IPS DF 6.9 (cell line): ENCODE measurements at places on chromosomes 12 and 14.

GRCh38 chr14:92469515-92469914 lies 44.1 kb upstream of the RIN3 start:
- no peaks in the 10 kb centered on the region for H3K27me3 ChIP-seq
- H3K27ac ChIP-seq = no peak overlapping the region
- H3K36me3 ChIP-seq = no peaks in the 10 kb centered on the region
- H3K4me1 ChIP-seq = peaks cover 5% of the 10 kb centered on the region
- DNase-seq = no peak

- no peaks in the 10 kb centered on the region for H3K27me3 ChIP-seq
- H3K27ac ChIP-seq = no peak overlapping the region
- H3K4me3 ChIP-seq = no peak overlapping the region
- H3K4me1 ChIP-seq = peaks cover 14% of the 10 kb centered on the region
Measured at GRCh38 chr14:104871145-104871655, 6.1 kb downstream of the CEP170B start.

DNA sequence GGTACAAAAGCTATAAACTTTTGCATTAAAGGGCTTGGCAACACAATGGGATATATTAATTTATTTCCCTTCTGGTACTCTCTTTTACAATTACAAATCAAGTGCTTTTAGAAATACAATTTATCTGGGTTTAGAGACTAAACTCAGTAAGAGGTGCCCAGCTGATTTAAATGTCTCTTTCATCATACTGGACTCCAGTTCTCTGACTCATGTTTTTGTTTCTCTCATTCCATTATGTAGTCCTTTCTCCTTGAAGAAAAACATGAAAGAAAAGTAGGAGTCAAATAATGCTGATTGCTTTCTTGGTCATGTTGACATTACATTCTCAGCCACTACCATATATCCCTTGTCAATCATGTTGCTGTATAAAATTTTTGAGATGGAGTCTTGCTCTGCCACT lies 36.3 kb upstream of the CFL2 start:
- H3K27ac ChIP-seq = no peak overlapping the region
- no peak for DNase-seq
- no peaks in the 10 kb centered on the region for H3K36me3 ChIP-seq
- H3K27me3 ChIP-seq = no peaks in the 10 kb centered on the region

DNA sequence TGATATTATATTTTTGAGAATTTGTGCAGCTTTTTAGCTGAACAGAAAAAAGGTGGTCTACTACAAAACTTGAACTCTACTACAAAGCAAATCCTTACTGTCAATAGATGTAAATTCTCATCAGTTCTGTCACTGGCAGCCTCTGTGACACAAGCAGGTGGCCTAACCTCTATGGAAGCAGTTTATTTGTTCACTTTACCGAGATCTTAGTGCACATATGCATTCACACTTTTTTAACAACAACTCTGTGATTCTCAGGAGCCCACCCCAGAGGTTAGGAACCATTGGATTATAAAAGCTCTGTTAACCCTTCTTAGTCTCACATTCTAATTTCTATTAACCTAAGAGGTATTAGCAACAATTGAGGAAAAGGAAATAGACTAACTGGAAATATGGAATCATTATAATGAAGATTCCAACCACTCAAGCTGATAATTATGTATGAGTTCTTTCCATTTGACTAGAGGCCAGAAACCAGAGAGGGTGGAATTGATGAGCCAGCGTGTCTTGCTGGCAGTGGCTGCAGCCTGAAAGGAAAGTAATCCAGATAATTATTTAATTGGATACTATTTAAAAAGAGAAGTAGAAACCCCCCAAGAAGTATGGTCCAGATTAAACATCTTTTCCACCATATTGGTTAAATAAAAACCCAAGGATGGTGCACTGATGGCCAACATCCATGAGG lies 451.1 kb downstream of the TMEM117 start:
- no peak overlapping the region for H3K4me3 ChIP-seq
- H3K27ac ChIP-seq = no peak overlapping the region
- H3K4me1 ChIP-seq = no peaks in the 10 kb centered on the region
- H3K36me3 ChIP-seq = no peaks in the 10 kb centered on the region

GRCh38 chr12:27915536-27915935 lies 57.0 kb downstream of the PTHLH start:
- no peak overlapping the region for H3K4me3 ChIP-seq
- no peaks in the 10 kb centered on the region for H3K27me3 ChIP-seq
- no peaks in the 10 kb centered on the region for H3K36me3 ChIP-seq
- H3K4me1 ChIP-seq = no peaks in the 10 kb centered on the region

GRCh38 chr12:108378926-108379325 lies 39.8 kb upstream of the CMKLR1 start:
- no peak for DNase-seq
- no peaks in the 10 kb centered on the region for H3K27me3 ChIP-seq
- H3K4me3 ChIP-seq = no peak overlapping the region
- no peak overlapping the region for H3K27ac ChIP-seq
